Immature natural killer cell (primary cell): ENCODE measurements at places on chromosomes 7 and 10.
A peak's percentile ranks its signal among the peaks of the same experiment; 100 is the strongest.

DNA sequence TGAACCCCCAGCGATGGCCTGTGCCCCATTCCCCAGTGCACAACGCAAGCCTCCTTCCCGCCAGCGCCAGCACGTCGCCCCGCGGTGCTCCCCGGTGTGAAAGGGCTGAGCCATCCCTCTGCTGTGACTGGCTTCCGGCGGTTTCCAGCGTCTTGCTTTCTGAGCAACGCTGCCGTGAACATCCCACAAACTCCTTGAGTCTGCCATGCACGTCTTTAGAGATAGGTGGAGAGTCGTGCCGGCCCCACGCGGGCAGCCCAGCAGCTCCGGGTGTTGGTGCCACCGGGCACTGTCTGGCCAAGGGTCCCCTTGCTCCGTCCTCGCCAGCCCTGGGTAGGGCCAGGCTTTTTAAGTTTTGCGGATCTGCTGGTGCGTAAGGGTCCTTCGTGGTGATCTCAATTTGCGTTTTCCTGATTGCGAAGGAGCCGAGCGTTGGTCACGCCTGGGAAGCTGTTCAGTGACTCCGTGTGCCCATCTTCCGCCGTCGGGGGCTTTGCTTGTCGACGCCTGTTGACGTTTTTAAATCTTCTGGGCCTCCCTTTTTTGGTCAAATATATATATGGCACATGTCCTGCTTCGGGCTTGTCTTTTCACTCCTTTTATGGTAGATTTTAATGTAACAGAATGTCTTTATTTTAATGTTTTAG is 70.6 kb downstream of the FOXL3 start:
- peaks cover 37% of the 10 kb centered on the region for H3K4me1 ChIP-seq
- H3K27ac ChIP-seq = no peak overlapping the region
- peaks cover 8% of the 10 kb centered on the region for H3K27me3 ChIP-seq
- DNase-seq = no peak
- peaks cover 10% of the 10 kb centered on the region for H3K36me3 ChIP-seq
- peak overlapping the region; percentile 65 for H3K4me3 ChIP-seq

DNA sequence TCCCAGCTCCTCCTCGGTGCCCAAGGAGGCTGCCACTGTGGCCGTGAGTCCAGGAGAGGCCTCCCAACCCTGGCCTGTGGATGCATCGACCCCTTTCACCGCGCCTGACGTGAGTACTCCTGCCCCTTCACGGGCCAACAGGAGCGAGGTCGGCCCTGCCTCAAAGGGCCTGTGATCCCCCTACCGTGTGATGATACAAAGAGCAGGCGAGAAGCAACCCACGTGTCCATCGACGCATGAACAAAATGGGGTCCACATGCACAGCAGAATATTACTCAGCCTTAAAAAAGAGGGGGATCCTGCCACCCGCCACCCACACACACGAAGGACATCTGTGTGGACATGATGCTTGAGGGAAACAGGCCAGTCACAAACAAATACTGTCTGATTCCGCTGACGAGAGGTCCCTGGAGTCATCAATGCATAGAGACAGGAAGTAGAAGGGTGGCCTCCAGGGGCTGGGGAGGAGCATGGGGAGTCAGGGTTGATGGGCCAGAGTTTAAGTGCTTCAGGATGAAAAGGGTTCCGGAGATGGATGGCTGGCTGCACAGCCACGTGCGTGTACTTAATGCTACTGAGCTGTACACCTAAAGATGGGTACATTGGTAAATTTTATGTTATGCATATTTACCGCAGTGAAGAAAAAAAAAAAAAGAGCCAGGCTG is 151.9 kb downstream of the PRKAG2 start:
- no peak for DNase-seq
- H3K27me3 ChIP-seq = no peaks in the 10 kb centered on the region
- H3K36me3 ChIP-seq = no peaks in the 10 kb centered on the region

GRCh38 chr7:36037121-36037662 is 115.9 kb upstream of the EEPD1 start:
- H3K4me3 ChIP-seq = no peak overlapping the region
- H3K36me3 ChIP-seq = no peaks in the 10 kb centered on the region
- H3K4me1 ChIP-seq = no peaks in the 10 kb centered on the region
- no peak for DNase-seq
- H3K27me3 ChIP-seq = peaks cover 4% of the 10 kb centered on the region

GRCh38 chr7:14505906-14506305 is 396.6 kb downstream of the DGKB start:
- no peak for DNase-seq
- no peaks in the 10 kb centered on the region for H3K4me1 ChIP-seq
- no peaks in the 10 kb centered on the region for H3K27me3 ChIP-seq
- no peak overlapping the region for H3K27ac ChIP-seq

DNA sequence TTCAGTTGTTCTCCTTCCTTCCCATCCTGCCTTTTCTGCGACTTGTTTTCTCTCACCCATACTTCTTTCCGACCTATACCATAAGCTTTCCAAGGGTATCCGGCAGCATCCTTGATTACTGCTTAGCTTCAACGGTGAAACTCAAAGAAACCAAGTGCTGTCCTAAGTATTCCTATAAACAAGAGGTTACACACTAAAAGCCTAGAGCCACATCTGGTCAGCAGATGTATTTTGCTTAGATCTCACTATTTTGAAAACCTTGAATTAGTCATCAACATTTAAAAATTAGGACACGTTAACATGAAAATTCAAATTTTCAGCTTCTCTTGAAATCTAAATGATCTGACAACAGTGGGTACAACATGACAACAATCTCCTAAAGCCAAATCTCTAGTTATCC is 20.0 kb downstream of the ARHGAP21 start:
- H3K4me3 ChIP-seq = no peak overlapping the region
- H3K36me3 ChIP-seq = no peaks in the 10 kb centered on the region
- DNase-seq = no peak
- H3K4me1 ChIP-seq = peaks cover 15% of the 10 kb centered on the region

GRCh38 chr10:6053816-6054631 is 8.1 kb downstream of the IL2RA start:
- H3K27ac ChIP-seq = peak overlapping the region; percentile 38
- H3K4me1 ChIP-seq = peaks cover 65% of the 10 kb centered on the region
- H3K27me3 ChIP-seq = peaks cover 26% of the 10 kb centered on the region
- H3K4me3 ChIP-seq = peak overlapping the region; percentile 57

GRCh38 chr10:101560298-101561067 is 27.6 kb downstream of the POLL start:
- peaks cover 20% of the 10 kb centered on the region for H3K4me1 ChIP-seq
- H3K36me3 ChIP-seq = no peaks in the 10 kb centered on the region
- H3K27ac ChIP-seq = no peak overlapping the region
- no peak overlapping the region for H3K4me3 ChIP-seq
- H3K27me3 ChIP-seq = peaks cover 10% of the 10 kb centered on the region

DNA sequence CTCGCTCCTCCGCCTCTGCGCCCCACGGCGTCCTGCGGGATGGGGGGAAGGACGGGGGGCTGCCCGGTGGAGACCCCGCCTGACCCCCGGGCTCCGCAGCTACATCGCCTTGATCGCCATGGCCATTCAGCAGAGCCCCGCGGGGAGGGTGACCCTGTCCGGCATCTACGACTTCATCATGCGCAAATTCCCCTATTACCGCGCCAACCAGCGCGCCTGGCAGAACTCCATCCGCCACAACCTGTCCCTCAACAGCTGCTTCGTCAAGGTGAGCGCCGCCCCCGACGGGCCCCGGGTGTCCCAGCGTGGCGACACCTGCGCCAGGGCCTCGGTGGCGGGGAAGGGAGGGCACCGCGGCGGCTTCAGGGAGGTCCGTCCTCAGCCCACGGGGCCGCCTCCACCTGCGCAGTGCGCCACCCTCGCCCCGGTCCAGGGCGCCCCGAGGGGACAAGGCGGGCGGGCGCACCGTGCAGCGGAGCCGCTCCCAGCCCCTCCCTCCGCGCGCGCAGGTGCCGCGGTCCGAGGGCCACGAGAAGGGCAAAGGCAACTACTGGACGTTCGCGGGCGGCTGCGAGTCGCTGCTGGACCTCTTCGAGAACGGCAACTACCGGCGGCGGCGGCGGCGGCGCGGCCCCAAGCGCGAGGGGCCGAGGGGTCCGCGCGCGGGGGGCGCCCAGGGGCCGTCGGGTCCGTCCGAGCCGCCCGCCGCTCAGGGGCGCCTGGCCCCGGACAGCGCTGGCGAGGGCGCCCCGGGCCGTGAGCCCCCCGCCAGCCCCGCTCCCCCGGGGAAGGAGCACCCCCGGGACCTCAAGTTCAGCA is 793 bp downstream of the FOXL3 start:
- no peak for DNase-seq
- no peak overlapping the region for H3K27ac ChIP-seq
- H3K36me3 ChIP-seq = no peaks in the 10 kb centered on the region

DNA sequence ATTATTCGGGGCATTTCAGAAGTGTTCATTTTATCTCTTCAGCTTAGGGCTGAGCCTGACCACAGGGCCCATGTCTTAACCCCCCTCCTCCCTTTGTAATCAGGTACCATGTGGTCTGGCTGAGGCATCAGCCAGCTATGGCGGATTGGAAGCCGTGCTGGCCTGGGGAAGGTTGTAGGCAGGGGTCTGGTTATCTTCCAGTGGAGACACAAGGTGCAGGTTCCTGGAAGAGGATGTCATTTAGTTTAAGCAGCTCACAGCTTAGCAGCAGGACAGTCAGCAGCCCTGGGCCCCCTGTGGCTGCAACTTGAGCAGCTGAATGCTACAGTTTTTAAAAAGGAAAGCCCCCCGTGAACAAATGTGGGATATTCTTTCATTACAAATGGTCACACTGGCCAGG is 22.1 kb downstream of the BAG3 start:
- H3K27ac ChIP-seq = no peak overlapping the region
- peaks cover 27% of the 10 kb centered on the region for H3K36me3 ChIP-seq
- H3K27me3 ChIP-seq = peaks cover 7% of the 10 kb centered on the region

DNA sequence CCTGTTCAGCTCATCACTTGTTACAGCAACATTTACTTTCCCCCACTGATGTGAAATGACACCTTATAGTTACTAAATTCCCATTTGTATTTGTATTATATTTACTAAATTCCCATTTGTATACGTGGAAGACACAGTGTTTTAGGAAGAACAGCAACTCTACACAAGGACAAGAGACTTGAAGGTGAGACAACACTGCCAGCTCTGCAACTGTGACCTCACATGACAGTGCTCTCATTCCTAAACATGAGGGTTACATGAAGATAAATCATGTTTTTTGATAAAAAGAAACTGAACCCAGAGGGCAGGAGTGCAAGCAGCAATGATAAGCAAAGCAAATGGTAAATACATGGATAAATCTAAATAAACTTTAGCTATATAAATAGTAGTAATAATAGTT is 60.3 kb downstream of the ATAD1 start:
- no peaks in the 10 kb centered on the region for H3K27me3 ChIP-seq
- no peak for DNase-seq
- H3K4me3 ChIP-seq = no peak overlapping the region
- peaks cover 8% of the 10 kb centered on the region for H3K36me3 ChIP-seq

DNA sequence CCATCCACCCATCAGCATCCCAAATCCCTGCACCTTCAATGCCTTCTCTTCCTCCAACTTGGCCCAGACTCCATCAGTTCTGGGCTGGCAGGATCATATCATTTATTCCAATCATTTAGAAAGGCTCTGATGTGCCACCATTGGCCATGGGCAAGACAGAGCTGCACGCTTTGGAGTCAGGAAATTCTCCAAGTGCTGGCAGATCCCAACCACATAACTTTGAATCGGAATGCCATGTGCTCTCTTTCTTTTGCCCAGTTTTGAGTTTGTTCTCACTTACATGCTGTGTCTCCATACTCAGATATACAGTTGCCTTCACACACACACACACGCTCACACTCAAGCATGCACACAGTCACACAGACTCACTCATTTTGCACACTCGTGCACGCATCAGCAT is 85.7 kb upstream of the GHITM start:
- no peak overlapping the region for H3K27ac ChIP-seq
- no peaks in the 10 kb centered on the region for H3K36me3 ChIP-seq
- H3K27me3 ChIP-seq = peaks cover 2% of the 10 kb centered on the region
- DNase-seq = no peak
- no peaks in the 10 kb centered on the region for H3K4me1 ChIP-seq

DNA sequence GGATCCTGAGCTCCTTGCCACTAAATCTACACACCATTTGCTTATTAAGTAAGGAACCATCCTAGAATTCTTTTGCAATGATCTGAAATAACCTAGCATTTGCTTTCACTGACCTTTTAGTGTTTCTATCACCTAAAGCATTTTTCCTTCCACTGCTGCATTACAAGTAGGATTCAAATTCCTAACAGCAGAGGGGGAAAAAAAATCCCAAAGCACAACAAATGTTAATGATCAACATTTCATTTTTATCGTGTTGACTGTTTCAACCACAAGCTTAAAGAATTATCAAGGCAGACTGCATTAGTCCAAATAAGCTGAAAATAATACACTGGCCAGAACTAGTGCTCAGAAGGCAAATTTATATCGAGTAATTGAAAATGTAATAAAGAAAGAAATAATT is 174.7 kb upstream of the TCF7L2 start:
- DNase-seq = no peak
- H3K27me3 ChIP-seq = no peaks in the 10 kb centered on the region
- H3K36me3 ChIP-seq = peaks cover 4% of the 10 kb centered on the region
- peaks cover 1% of the 10 kb centered on the region for H3K4me1 ChIP-seq

GRCh38 chr10:99532687-99533495 is at the start of gene NKX2-3:
NKX2-3 (plus strand) TSS chr10:99532942; CDS start chr10:99533132, 190 bp downstream.
- peak within 1 kb of the TSS; percentile 60 for H3K4me3 ChIP-seq
- H3K4me1 ChIP-seq = peaks cover 61% of the 10 kb centered on the region
- H3K27me3 ChIP-seq = peaks cover 58% of the 10 kb centered on the region

- peaks cover 6% of the 10 kb centered on the region for H3K4me1 ChIP-seq
- H3K27me3 ChIP-seq = no peaks in the 10 kb centered on the region
- H3K27ac ChIP-seq = no peak overlapping the region
- peaks cover 5% of the 10 kb centered on the region for H3K36me3 ChIP-seq
Observed at GRCh38 chr10:102511583-102512274, 8.0 kb downstream of the SUFU start.

- no peak overlapping the region for H3K4me3 ChIP-seq
- DNase-seq = no peak
- H3K36me3 ChIP-seq = no peaks in the 10 kb centered on the region
- H3K4me1 ChIP-seq = peaks cover 5% of the 10 kb centered on the region
- H3K27ac ChIP-seq = no peak overlapping the region
- H3K27me3 ChIP-seq = peaks cover 5% of the 10 kb centered on the region
Observed at GRCh38 chr7:33882040-33882837, 23.1 kb upstream of the BMPER start.

DNA sequence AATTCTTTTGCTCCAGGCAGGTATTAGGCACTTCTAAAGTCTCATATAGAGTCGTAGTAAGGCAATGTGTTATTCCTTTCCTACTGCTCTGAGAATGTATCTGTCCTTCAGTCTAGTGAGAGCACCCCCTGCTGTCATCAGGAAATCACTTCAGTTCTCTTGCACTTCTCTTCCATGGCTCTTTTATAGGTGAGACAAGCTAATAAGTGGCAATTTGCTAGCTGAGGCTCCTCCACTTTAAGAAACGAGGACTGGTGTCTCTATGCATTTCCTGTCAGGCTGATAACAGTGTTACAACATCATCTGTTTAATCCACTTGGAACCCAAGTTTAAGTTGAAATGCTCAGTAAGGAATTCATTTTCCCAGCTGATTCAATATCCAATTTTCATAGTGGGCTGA is 350.6 kb downstream of the TFEC start:
- no peaks in the 10 kb centered on the region for H3K4me1 ChIP-seq
- H3K27ac ChIP-seq = no peak overlapping the region
- no peak overlapping the region for H3K4me3 ChIP-seq
- no peaks in the 10 kb centered on the region for H3K27me3 ChIP-seq

GRCh38 chr7:115965796-115966475 is 64.6 kb downstream of the TFEC start:
- no peak overlapping the region for H3K27ac ChIP-seq
- no peaks in the 10 kb centered on the region for H3K36me3 ChIP-seq
- H3K4me3 ChIP-seq = no peak overlapping the region
- H3K4me1 ChIP-seq = no peaks in the 10 kb centered on the region
- H3K27me3 ChIP-seq = no peaks in the 10 kb centered on the region

GRCh38 chr7:108629651-108630400 is 60.2 kb downstream of the DNAJB9 start:
- H3K27me3 ChIP-seq = no peaks in the 10 kb centered on the region
- no peak for DNase-seq
- no peaks in the 10 kb centered on the region for H3K4me1 ChIP-seq
- no peak overlapping the region for H3K4me3 ChIP-seq
